ENCODE measurements at places on chromosomes 6 and 20.

GRCh38 chr6:148021699-148022098, 320.9 kb upstream of the SASH1 start:
- DNase-seq = no peak

- DNase-seq = no peak
These were observed 212.5 kb upstream of the CHD6 start for GRCh38 chr20:41830702-41831101.

DNA sequence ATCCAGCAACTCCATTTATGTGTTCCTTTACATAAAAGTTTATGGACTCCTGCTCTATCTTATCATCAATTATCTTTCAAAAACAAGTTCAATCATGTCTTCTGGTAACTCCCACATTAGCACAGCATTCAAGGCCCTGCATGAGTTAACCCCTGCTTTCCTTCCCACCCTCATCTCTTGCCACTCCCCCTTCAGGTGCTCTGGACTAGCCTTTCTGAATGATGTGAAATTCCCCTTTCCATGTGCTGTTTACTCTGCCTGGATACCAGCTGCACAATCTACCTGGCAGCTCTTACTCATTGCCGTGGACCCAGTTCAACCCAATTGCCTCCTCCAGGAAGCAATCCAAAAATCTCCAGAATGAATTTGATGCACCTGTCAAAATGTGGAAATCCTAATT, 11.9 kb downstream of the ADGRF4 start:
- no peak for DNase-seq

DNA sequence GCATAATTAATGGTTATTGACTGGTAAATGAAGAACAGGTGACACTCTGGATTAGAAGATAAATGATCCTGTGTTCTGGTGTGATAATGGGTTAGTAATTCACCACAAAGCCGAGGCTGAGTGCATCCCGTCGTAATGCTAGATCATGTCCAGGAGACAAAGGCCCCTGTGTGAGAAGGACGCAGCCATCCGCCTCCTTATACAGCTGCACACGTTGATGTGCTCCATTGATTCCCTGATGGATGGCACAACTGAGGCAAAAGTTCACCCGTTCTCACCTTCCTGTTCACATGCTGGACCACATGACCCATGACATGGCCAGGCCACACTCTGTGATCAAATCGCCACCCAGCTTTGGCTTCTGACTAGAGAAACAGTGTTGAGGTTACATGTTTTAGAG, 136.1 kb downstream of the FOXC1 start:
- no peak for DNase-seq

DNA sequence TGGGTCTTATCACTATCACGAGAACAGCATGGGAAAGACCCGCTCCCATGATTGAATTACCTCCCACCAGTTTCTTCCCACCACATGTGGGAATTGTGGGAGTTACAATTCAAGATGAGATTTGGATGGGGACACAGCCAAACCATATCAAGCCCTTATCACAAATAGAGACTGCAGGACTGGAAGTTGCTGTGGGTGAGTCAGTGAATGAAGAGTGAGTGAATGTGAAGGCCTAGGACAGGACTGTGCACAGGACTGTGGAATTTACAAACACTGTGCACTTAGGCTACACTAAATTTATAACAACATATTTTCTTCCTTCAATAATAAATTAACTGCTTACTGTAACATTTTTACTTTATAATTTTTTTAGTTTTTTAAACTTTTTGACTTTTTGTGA, 30.2 kb upstream of the BCAS1 start:
- DNase-seq = no peak

- no peak for DNase-seq
These were observed 7.2 kb upstream of the LCA5 start for GRCh38 chr6:79544299-79544927.

DNA sequence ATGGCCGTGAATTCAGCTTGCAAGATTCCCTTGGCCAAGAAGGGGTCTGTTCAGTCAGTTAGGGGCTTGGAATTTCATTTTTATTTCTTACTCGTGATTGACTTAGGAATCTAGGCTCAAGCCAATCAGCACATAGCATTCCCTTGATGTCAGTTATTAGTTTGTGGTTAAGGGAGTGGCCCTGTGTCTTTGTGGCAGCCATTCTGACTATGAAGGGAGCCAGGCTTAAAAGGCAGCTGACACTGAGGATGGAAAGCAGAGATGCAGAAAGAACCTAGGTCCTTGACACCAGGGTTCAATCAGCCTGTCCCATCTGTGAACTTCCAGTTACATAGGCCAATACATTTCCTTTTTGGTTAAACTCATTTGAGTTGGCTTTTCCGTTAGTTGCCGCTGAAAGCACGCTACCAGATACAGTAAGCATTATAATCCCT, 48.1 kb downstream of the MCUR1 start:
- DNase-seq = no peak

GRCh38 chr20:22861990-22862389, 173.1 kb upstream of the SSTR4 start:
- DNase-seq = no peak

GRCh38 chr20:34546751-34547181, 11.8 kb upstream of the MAP1LC3A start:
- DNase-seq = no peak

DNA sequence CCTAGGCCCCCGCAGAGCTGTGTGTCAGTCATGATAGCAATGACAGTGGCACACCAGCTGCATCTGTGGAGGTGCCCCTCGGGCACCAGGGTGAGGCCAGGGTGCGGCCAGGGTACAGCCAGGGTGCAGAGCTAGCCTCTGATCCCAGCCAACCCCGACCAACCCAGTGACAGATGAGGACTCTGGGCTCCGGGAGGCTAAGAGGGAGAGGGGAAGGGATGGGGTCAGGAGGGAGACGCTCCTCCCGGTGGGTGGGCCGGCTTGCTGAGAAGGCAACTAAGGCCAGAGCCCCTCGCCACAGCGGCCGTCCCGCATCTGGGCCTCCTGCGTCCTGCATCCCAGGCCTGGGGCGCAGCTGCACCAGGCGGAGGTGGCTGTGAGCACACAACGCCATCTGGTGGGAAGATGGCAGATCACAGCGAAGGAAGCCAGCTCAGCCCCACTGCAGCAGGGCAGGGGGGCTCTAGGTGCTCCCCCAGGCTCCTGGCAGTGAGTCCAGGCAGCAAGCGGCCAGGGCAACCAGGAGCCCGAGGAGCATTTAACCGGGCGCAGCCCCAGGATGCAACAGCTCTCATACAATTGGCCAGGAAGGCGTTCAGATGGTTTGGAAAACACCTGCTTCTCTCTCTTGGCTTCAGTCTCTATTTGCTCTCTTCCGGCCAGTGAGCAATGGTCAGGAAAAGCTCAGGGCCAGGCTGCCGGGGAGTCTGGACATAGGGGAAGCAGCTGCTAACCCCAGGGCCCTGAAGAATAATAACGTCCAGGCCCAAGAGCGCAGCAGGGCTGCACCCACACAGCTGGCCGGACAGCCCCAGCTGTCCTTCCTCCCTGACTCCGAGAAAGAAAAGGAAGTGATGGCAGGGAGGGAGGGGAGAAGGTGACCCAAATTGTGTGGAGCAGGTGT, 169.4 kb downstream of the TAF4 start:
- peak; percentile 35 for DNase-seq

DNA sequence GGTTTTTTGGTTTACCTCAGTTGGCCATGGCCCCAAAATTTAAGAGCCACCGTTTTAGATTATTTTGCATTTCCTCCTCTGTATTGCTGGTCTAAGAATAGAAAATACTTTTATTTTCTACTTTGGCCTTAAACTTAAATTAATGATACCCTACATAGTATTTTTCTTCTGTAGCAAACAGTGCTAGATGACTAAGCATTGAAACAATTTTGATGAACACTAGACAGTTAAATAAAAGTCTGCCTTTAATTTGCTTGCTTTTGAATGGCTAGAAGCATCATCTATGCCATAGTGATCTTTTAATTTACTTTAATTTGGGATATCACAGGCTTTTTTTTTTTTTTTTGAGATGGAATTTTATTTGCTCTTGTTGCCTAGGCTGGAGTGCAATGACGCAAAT, 106.4 kb downstream of the CD109 start:
- DNase-seq = no peak

- DNase-seq = peak; percentile 21
These were observed 132.2 kb downstream of the OGFRL1 start for GRCh38 chr6:71420693-71421328.

DNA sequence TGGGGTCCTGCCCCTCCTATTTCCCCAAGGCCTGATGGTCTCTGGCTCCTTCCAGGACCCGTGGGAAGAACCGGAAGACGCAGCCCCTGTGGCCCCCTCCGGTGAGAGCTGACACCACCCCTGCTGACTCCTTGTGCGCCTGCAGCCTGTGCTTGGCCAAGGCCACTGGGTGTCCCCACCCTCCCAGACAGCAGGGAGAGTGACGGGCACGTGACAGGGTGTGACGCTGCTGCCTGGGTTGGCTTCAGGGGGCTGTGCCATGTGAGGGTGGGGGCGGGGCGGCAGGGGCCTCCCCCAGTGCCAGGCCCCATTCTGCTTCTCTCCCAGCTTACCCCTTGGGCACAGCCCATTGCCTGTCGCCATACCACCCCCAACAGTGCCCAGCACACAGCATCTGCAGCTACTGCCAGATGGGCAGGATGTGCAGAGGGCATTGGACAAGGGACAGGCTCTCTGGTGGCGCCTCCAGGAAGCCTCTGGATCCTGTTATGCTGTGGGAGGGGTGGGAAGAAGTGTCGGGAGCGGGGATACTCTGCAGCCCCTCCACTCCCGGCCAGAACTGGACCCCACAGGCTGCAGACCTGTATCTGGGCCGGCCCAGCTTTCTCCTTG, 2.9 kb downstream of the BIRC7 start:
- DNase-seq = no peak

DNA sequence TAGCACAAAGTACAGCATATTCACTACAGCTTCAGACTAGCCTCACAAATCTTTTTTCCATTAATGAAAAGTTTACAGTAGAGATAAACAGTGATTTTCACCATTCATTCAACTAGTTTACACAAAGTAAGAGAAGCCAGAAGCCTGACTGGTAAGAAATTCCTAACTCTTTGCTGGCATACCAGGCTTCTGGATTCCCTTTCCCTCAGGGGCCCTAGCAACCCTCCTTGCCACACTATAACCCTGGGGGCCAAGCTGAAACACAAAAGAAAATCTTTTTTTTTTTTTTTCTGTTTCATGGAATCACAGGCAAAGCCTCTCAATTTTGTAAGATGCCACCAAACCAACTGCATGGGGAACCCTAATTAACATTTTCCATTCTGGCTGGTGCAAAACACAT, 28.9 kb upstream of the HMGN3 start:
- no peak for DNase-seq

GRCh38 chr6:159521962-159522361, 171.1 kb downstream of the SOD2 start:
- DNase-seq = no peak

DNA sequence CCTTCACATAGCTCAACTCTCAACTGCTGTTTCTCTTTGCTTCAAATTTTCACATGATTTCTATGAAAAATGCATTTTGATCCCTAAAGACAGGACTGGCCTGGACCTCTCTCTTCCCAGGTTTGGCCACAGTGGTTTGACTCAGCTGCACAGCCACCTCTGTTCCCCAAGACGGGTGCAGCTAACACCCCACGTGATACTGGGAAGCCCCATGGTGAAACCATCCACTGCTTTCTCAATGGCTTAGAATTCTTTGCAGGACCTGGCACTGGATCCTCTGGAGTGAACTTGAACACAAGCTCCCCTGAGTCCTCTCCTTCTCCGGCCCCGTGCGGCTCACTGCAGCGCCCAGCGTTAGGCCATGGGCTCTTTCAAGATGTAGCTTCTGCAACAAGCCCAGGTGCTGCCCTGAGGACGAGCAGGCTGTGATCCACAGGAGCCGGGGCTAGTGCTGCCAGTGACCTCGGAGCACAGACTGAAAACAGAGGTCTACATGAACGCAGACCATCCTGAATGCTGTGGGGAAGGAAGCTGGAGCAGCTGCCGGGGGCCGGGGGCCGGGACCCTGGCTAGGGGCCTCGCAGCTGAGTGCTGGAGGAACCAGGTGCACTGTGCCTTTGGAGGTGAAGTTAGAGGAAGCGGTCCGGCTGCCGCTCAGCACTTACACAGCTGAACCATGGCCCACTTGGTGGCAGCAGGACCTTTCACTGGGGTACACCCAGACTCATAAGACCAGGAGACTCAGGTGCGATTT, 58.8 kb upstream of the MPC1 start:
- no peak for DNase-seq

GRCh38 chr6:7100072-7100752, 7.5 kb upstream of the RREB1 start:
- no peak for DNase-seq

DNA sequence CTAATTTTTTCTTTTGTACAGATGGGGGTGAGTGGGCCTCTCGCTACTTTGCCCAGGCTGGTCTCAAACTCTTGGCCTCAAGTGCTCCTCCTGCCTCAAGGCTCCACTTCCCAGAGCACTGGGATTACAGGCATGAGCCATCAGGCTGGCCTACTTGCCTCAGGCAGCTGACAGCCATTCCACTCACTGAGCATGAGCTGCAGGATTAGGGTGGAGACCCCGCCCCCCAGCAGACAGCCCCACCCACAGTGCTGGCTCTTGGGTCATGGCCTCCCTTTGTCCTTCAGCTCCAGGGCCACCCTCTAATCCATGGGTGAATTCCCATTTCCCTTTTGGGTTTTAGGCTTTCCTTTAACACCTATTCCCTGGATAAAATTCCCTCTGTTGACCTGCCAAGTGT, 82.1 kb downstream of the BFSP1 start:
- DNase-seq = no peak

GRCh38 chr20:61340157-61340556, 88.1 kb downstream of the CDH4 start:
- no peak for DNase-seq

DNA sequence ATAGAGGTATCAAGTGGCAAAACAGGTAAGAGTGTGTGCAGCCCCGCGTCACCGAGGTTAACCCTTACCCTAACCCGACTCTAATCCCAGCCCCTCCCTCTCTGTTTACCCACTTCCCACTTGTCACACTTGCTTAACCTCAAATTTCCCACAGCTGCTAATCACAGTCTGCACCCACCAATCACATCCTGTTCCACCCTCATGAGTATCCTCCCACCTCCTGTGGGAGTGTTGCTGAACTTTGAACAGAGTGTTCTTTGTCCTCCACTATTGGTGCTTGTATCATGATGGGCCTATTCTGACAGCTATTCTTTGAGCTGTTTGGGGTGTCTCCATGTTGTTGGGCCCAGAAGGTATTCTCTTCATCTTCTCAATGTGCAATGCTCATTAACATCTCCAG, 487.8 kb downstream of the PTPRT start:
- no peak for DNase-seq

- no peak for DNase-seq
These were observed 28.4 kb upstream of the ARMH2 start for GRCh38 chr6:24827162-24827561.

DNA sequence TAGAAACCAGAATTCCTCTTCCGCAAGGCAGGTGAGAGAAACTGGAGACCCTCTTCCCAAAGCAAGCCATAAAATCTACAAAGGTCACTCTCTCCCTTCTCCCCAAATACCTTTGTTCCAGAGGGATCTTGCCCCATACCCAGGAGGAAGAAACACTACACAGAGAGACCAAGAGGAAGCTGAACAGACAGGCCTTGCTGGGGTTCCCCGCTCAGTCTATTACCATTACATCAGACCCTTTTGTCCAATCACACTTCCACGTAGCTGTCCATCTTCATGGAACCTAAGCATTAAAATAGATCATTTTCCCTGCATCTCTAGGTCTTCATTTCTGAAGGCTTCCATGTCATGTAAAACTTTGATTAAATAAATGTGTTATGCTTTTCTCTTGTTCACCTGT, 32.1 kb downstream of the METTL24 start:
- DNase-seq = no peak

- DNase-seq = no peak
These were observed 133.5 kb upstream of the MAP3K7 start for GRCh38 chr6:90720404-90720803.

Measured in activated CD8-positive, alpha-beta T cell treated with anti-CD3 and anti-CD28 coated beads, Interleukin-2, amount 10 ng/mL, durations not matched to agents 7 days and 5 days (primary cell).